ENCODE measurements at places on chromosomes 5 and 9. TPM values are rescaled to one million over a fixed set of nuclear protein-coding genes. Genes with fewer than 3 reads are reported as not detected.
A peak's percentile ranks its signal among the peaks of the same experiment; 100 is the strongest.

Gene ELAVL2
- 1.1 TPM for total RNA-seq

Gene FAT2
- not detected for total RNA-seq

Gene RASGRF2
- 0.98 TPM for total RNA-seq

Gene CATSPER3
- not detected for total RNA-seq

Gene SLC1A1
- 6.0 TPM for total RNA-seq

Gene PCDHGA1
- total RNA-seq = 3.3 TPM

Gene GABBR2
- not detected for total RNA-seq

Gene SKIC3
- 70.9 TPM for total RNA-seq

Gene CYSRT1
- 1.1 TPM for total RNA-seq

DNA sequence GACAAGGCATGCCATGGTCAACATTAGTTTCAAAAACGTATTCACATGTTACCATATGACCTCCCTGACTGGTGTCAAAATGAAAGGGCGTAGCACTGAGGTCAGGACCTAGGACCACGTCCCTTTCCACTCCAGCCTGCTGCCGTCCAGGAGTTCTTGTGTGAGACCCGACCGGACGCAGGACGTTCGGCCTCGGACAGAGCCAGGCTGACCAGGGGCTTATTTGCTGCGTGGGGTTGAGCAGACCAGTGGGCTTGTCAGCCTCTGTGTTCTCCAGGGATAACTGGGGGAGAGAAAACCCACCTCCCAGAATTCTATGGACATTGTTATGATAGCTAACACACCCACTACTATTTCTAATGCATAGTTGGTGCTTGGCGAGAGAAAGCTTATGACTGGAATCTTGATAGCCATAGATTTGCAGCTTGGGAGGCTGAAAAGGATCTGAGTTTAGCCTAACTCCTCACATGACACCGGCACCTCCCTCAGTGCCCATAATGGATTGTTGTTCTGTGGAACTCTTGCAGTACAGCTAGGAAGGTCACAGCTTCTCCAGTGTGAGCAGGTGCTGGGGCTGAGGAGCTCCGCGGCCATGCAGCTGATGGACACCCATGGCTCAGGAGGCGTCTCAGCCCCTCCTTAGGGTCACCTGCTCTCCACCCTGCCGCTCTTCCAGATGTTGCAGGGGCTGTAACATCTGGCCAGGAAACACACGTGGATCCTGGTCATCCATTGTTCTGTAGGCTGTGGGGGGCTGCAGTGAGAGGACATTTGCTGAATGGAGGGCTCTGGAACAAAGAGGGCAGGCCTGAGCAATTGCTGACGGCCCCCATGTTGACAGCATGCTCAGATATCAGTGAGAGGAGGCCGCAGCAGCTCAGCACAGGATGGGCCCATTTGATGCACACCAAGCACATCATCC lies 368.4 kb downstream of the IRX2 start:
- DNase-seq = no peak

- no peak for DNase-seq
These were observed 91.4 kb upstream of the NEURL1B start for GRCh38 chr5:172549696-172550095.

GRCh38 chr9:103537426-103537825 lies 542.3 kb downstream of the CYLC2 start:
- no peak for DNase-seq

GRCh38 chr9:31588006-31588405 lies 796.4 kb upstream of the ACO1 start:
- no peak for DNase-seq

DNA sequence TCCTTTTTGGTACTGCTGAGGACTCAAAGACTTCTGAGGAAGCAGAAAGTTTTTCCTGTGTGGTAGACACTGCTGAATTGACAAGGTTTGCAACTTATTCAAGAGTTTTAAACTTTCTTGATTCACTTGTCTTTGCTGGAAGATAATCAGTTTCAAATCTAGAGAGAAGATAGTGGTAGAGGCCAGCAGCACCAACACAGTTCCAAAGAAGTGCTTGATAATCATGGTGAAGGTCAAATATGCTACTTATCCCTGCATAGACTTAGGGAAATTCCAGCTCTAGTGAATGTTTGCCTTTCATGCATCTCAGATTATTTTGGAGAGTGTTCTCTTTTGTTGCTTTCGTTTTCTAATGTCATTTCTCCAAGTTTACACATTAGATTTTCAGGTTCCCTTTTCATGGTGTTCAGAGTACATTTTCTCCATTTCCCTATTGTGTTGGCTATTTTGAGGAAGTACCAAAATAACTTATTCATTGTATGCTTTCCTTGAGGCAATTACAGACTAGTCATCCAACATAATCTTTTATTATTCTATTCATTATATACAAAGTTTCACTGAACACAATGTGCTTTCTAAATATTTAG lies 550 bp downstream of the IFNE start:
- DNase-seq = no peak

DNA sequence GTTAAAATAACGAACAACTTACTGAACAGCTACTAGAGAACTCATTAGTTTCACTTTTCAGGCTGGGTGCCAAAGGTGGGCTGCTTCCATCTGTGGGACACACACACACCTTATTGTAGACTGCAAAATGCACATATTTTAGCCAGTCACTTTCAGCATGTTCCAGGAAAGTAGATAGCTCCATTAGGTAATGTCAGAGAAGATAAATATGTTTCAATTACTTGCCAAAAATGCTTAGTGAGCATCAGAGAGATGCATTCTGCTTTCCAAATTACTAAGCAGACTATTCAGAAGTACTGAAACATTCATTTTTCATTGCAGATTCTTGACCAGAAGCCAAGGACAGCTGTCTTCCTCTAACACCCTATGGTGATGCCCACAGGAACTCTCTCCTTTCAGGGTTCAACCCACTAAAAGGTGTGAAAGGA lies 56.2 kb upstream of the APC start:
- DNase-seq = no peak

GRCh38 chr5:171418316-171418981 lies 998 bp upstream of the FGF18 start:
- DNase-seq = peak; percentile 57

- no peak for DNase-seq
These were observed 297.1 kb downstream of the HCN1 start for GRCh38 chr5:45399041-45399440.

GRCh38 chr5:143350341-143350740 lies 53.1 kb downstream of the NR3C1 start:
- DNase-seq = no peak

DNA sequence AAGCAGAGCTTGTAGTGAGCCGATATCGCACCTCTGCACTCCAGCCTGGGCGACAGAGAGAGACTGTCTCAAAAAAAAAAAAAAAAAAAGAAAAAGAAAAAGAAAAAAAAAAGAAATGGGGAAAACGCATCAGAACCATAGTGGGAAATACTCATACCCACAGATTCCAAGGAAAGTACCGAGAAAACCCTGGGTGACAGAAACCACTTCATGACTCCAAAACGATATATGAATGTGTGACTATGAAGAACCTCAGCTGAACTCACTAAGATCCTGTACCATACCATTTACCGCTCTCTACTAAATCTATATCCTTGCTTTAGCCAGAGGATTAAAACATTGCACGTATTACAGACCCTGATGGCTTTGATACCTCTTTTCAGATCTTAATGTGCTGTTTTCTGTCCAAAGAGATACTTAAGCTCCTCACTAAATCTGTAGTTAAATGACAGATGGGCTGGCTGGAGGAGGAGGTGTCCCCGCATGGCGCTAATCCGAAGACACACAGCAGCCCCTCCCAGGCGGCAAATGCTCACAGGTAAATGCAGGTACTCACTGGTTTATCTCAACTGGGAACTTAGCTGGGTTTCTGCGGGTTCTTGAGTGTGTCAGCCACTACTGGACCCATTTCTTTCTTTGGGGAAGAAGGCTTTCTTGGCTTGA lies 2.8 kb downstream of the LPCAT1 start:
- DNase-seq = no peak

DNA sequence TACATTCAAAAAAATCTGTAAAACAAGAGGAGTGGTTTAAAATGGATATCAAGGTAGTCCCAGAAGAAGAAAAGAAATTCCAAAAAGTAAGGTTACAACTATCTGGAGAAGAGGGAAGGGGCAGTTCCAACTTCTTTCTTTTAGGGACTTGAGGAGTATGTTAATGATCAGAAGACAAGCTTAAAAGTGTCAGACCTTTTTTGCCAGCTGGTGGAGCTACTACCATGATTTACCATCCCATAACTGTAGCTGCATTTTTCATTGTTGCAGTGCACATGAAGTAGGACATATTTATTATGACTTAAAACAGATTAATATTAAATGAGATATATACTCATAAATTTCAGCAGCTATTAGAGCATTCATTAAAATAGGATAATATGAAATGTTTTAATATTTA lies 158.5 kb upstream of the RGS7BP start:
- DNase-seq = no peak

DNA sequence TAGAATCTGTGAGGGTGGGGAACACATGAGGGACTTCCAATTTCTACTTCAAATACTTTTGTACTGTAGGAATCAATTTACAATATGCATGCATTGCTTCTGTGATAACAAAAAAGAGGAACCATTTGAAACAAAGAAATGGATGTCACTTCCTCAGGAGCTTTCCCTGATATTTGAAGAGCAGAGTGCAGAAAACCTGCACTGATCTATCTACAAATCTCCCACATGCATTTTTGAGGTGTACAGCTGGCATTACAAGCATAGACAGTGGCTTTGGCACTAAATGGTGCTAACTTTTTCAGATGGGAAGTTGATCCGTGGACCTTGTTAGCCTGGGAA lies 27.7 kb downstream of the YIPF5 start:
- DNase-seq = no peak

GRCh38 chr5:50606179-50606578 lies 60.3 kb upstream of the PARP8 start:
- DNase-seq = no peak

DNA sequence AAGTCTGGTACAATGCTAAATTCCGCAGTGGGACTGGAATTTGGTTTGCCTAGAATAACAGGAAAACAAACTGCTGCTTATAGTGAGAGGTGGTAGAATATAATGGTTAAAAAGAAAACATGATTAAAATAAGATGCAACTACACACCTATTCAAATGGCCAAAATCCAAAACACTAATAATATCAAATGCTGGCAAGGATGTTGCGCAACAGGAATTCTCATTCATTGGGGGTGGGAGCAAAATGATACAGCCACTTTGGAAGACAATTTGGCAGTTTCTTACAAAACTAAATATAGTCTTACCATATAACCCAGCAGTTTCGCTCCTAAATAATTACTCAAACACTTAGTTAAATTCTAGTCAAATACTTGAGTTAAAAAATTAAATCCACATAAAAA lies 50.8 kb upstream of the TPD52L3 start:
- DNase-seq = no peak

- no peak for DNase-seq
These were observed 44.0 kb upstream of the PCA3 start for GRCh38 chr9:76720245-76720644.

DNA sequence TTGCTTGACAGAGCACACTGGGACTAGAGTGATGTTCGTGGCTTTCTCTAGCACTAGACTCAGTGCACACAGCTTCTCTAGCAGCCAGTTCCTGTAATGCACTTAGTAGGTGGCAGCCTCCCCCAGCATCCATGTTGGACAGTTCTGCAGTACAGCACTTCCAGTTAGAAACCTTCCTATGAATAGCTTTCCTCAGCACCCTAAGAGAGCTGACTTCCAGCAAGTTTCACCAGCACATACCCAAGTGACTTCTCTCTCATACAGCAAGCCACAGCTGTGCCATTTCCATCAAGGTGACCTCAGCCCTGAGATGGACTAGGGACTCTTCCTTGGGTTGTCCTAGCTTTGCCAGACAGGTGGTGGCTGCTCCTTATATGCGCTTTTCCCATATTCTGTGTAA lies 60.4 kb downstream of the PJA2 start:
- no peak for DNase-seq

DNA sequence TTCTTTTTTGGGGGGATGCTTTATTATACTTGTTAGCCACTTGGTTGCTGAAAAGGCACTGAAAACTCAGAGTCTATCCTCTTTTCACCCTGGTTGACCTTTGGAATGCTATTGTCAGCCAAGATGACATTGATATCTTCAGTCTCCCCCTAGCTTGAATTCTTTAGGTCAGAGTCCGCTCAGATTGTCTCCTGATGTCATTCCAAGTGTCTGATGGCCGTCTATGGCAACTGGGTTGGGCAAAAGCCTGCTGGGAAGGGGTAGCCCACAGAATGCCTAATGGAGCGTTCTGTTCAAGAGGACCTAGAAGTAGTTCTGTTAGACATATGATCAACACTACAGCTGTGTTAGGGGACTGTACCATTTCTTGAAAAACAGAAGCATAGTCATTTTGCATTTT lies 9.7 kb upstream of the MEF2C start:
- no peak for DNase-seq

GRCh38 chr5:181170996-181171395 lies 23.6 kb downstream of the OR2V2 start:
- DNase-seq = peak; percentile 52

GRCh38 chr5:42749020-42749419 lies 7.6 kb upstream of the CCDC152 start:
- peak; percentile 40 for DNase-seq

GRCh38 chr9:1490341-1491232 lies 440.4 kb downstream of the DMRT2 start:
- no peak for DNase-seq

DNA sequence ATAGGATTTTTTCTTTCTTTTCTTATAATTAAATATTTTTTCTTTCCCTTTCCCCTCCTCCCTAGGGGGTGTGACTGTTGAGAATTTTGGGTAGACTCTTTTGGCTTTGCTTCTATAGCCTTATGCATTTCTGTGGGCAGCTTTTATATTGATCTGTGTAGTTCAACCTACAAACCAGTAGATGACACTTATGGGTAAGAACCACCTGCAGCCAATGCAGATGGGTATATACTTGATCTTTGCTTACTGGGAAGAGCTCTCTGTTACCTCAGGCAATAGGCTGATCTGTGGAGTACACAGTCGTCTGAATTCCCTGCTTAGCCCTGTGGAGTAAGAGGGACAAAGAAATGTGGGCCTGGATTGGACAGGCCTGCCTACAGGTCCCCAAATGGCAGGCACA lies 102.7 kb upstream of the STARD4 start:
- DNase-seq = no peak
